Keratinocyte (primary cell): ENCODE measurements at places on chromosomes 1 and 21.
A peak's percentile ranks its signal among the peaks of the same experiment; 100 is the strongest.

GRCh38 chr1:19785660-19786059 is 14.1 kb downstream of the TMCO4 start:
- no peak for DNase-seq

DNA sequence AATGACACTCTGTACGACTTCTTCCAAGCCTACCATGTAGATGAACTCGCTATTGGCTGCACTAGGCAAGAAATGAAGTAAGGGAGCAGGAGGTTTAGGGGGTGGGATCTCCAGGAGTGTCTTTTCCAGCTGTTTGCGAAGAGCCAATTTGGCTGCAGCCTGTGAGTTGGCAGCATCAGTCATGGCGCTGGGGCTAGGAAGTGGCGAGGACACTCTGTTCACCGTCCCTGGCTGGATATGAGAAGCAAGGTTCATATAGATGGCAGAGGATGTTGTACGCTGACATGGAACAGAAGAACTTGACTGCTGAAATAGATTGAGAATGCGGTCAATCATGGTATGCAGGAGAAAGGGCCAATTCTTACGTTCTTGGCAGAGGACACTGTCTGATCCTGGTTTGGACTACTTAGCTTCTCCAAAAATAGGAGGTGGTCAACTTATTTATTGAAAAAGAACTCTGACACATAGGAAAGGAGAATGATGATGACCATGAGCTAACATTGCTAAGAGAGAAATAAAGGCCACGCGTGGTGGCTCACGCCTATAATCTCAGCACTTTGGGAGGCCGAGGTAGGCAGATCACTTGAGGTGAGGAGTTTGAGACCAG is 41.2 kb downstream of the SLC27A3 start:
- no peak for DNase-seq

DNA sequence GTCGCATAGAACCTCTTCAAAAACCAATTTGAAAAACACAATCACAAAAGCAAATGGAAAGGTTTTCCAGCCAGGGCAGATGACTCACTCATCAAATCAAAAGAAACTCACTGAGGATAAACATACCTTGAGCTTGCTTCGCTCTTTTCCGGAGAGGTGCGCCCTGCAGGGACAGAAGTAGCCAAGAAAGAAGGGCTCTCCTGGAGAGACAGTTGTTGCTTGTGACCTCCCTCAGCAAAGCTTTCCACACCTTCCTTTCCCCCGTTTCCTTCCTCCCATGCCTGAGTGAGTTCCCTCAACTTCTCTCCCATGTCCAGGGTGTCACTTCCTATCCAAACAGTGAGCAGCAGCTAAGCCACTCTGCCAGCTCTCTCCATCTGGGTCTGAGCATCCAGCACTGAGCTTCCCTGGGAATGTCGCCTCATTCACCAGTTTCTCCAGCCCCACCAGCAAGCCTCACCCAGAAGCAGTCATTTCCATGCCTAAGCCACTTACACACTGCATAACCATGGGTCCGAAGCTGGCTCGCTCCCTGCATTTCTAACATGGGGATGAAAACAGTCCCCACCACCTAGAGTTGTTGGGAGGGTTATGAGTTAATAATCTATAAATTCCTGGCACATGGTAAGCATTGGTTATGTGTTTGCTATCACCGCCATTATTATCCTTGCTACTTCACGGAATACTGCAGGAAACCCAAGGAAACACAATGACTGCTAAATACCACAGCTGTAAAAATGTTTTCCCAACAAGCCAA is 75.0 kb downstream of the PTPN14 start:
- no peak for DNase-seq

GRCh38 chr1:111878649-111879048 is 110.8 kb downstream of the KCND3 start:
- peak; percentile 0 for DNase-seq

DNA sequence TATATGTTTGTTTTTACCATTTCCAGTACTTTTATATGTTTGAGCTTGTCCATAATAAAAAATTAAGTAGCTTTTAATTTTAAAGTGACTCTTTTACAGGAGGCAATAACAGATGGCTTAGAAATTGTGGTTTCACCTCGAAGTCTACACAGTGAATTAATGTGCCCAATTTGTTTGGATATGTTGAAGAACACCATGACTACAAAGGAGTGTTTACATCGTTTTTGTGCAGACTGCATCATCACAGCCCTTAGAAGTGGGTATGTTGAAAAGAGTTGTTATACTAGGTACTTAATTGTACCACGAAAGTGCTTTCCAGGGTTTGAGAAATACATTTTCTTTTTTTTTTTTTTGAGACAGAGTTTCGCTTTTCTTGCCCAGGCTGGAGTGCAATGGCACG is 46.1 kb downstream of the RNF2 start:
- DNase-seq = no peak

DNA sequence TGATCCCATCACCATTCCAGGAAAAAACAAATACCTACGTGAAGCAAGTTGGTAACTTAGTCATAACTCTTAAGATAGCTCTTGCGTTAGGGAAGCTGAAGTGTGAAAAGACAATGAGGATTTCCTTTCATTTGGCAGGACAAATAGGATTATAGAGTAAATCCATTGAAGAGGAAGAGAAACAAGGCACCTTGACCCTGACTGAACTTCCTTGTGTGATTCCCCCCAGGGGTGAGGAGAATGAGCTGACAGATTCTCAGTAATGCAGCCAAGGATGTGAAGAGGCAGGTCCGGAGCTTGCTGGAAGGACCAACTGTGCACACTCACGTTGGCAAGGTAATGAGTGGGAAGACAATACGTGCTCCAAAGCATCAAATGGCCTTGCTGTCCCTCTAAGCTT is 55.0 kb upstream of the HMCN1 start:
- no peak for DNase-seq

- no peak for DNase-seq
These were observed 47.0 kb upstream of the ATF3 start for GRCh38 chr1:212561501-212561931.

DNA sequence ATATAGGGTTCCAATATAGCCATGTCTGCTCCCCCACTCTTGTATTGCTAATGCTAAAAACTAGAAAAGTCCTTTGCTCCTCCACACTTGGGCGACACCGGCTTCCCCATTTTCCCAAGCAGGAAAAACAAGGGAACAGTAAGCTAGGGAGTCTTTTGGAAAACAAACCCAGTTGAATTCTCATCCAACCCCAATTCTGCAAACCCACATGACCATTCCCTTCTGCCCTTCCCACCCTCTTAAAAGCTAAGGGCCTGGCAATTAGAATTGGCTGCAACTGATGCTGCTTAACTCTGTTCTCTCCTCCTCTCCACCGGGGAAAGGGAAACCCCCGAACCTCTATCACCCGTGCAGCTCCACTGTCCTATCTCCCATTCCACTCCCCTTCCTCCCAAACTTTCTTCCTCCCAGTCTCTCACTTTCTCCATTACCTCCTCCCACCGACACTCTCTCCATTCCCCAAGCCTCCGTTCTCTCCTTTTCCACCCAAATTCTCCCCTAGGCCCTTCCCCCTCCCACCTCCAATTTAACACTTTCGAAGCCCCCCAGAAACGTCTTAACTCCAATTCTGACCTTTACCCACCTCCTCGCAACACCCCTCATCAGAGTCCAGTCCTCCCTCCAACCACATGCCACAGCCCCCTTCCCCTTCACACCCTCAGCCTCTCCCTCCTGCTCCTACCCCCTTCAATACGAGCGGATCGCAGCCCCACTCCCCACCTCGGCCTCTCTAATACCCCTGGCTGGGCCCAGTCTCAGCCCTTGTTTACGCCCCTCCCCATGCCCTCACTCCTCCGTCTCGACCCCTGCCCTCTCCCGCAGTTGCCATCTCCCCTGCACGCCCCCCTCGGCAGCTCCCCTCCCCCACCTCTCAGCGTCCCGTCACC is 701 bp downstream of the DEDD start:
- no peak for DNase-seq

DNA sequence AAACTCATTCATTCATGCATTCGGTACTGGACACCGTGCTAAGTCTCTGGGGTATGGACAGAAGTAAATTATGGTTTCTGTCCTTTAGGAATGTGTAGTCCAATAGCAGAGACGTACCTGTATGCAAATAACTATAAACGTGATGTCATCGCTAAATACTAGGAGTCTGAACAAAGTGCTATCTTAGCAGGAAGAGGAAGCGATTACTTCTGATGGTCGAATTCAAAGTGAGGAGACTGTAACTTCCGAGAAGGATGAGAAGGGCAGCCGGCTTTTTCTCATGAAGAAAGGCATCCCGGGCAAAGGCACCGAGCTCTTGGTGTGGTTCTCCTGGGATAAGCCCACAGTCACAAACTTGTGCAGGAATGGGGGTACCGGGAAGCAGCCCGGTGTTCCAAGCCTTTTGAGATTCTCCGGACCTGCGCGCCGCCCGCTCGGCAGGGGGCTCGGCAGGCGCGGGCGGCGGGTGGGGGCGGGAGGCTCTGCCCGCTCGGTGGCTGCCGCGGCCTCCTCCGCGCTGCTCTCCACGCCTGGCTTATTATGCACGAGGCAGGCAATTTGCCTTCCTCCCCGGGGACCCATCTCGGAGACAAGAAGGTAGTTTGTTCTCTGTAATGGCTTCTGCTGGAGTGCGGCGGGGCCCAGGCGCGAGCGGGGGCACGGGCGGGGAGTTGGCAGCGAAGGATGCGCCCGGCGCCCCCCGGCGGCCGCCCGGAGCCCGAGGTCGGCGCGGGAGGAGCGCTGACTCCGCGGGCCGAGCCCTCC is 67.5 kb upstream of the CD1D start:
- no peak for DNase-seq

GRCh38 chr1:79663916-79664315 is 657.4 kb upstream of the ADGRL4 start:
- DNase-seq = no peak

DNA sequence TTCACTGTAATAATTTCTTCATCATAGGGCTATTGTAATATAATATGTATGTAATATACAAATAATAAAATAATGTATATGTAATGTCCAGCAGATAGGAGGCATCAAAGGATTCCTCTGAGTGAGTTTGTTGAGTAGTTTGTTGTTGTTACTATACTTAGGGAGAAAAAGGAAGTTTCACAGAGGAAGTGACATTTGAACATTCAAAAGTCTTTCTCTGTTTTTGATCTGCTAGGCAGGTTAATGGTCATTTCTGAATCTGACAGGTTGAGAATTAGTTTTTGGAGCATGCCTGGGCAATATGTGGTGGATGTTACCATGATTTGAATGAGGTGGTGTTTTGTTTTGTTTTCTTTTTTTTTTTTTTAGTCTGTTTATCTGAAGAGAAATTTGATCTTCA is 102.1 kb downstream of the NRDC start:
- no peak for DNase-seq

DNA sequence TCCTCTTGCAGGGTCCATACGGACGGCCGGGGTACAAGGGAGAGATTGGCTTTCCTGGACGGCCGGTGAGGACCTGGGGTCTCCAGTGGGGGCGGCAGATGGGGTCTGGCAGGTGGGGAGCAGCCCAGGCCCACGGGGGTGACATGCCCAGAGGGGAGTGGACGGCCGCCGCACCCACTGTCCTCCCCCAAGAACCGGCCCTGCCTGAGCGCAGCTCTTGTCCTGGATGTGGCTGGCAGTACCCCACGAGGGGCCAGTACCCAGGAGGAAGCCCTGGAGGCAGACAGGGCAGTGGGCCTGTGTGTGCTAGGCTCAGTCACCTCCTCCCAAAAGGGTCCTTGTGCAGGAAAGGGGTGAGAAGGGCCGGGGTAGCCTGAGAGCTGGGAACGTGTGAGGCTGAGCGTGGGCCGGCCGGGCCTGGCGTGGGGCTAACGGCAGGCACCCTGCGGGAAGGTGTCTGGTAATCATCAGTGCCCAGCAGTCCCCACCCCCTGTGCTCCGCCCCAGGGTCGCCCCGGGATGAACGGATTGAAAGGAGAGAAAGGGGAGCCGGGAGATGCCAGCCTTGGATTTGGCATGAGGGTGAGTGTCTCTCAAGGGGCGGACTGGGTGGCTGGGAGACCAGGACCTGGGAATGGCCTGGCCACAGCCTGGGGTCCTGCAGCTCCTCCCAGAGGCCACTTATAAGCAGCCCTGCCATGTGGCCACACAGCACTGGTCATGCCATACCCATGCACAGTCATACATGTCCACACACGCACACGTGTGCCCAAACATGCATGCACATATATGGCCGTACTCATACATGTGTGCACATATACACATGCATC is 47.2 kb downstream of the SLC19A1 start:
- DNase-seq = no peak

- no peak for DNase-seq
These were observed 31.9 kb upstream of the NRDC start for GRCh38 chr1:51910221-51911000.

DNA sequence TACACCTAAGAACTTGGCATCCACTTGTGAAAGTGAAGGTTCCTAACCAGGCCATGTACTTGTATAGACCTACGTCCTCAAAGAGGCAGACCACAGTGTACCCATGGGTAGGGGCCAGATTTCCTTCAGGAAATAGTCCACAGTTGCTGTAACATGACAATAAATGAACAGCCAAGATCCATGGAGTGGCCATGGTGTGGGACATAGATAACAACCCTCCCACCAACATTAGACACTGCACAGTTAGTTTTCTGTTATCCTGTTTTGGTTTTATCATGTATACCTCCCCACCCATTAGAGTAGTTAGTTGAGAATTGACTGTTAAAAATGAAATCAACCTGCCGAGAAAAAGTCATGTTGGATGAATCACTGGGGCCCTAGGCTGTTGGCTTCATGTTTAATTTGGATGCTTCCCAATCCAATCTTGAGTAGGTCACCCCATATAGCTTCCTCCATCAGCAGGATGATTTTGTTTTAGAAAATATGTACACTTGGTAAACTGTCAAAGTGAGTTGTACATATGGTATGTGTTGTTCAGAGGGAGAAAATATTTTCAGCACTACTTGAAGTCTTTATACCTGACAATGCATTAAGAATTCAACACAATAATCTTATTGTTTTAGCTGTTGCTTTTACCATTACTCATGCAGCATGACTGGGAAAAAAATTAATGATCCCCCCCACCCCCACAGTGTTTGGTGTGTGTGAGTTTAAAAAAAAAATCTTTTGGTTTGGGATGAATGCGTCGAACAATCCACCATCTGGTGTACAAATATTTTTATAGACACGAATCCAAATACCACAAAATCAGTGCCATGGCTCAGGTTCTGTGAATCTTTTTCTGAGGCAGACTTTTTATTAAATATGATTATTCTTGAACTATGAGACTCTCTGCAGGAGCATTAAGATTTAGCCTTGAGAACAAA is 88.3 kb upstream of the ARHGAP29 start:
- peak; percentile 88 for DNase-seq

GRCh38 chr1:227780101-227781044 is 35.1 kb upstream of the PRSS38 start:
- DNase-seq = no peak

DNA sequence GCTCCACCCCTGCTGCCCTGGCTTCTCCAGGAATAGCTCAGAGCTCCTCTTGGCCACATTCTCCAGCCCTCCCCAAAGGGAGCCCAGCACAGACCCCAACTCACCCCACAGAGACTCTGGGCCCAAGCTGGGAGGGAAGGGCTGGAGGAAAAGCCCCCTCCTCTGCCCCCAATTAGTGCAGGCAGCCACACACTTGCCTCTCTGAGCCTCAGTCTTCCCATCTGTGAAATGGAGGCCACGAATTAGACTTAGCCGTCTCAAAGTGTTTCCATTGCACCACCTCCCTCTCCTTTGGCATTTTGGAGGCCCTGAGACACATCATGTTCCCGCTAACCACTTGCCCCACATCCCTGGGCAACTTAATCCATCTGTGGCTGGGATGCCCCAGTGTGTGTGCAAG is 108.0 kb downstream of the PAX7 start:
- DNase-seq = no peak

GRCh38 chr1:243526180-243526579 is 270.3 kb downstream of the SDCCAG8 start:
- no peak for DNase-seq

GRCh38 chr1:167515461-167515860 is 2.9 kb downstream of the CD247 start:
- no peak for DNase-seq

- no peak for DNase-seq
These were observed 314.0 kb downstream of the LMO4 start for GRCh38 chr1:87642581-87643221.
